ENCODE measurements at places on chromosomes 5 and 9.

GRCh38 chr5:175235251-175235960 lies 208.6 kb downstream of the DRD1 start:
- DNase-seq, result no peak

DNA sequence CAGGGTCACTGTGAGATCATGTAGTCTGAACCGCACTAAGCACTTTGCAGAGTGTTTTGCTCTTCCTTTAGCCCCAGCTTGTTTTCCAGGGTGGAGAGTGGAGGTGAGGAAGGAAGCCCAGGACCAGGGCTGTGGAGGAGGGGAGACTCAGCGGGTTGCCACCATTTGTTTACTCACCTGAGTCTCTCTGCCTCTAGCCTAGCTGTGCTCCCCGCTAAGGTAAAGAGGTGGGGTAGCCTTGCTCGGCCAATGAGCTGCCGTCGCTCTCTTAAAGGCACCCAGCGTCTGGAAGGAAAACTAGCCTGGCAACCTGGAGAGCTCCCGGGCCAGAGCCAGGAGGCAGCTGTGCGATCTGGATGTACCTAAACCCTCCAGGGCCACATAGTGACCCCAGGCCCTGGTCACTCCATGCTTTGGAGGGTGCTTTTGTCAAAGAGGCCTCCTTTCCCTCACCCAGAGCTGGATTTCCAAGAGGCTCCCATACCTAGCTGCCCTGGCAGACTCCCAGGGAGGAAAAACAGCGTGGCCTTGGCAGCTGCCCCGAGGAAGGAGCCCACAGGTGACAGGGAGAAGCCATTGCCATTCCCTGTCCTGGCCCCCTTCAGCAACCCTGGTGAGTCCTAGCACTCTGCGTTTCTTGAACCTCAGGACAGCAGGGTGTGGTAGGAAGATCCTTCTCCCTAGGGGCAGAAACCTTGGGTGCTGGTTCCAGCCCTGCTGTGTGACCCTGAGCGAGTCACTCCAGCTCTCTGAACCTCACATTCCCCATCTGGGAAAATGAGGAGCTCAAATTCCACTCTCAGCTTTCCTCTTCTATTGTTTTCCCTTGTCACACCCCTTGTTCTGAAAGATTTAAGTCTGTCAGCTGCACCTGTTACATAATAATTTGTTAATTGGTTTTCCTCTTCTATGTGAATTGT lies 42.4 kb upstream of the LARP1 start:
- no peak for DNase-seq

DNA sequence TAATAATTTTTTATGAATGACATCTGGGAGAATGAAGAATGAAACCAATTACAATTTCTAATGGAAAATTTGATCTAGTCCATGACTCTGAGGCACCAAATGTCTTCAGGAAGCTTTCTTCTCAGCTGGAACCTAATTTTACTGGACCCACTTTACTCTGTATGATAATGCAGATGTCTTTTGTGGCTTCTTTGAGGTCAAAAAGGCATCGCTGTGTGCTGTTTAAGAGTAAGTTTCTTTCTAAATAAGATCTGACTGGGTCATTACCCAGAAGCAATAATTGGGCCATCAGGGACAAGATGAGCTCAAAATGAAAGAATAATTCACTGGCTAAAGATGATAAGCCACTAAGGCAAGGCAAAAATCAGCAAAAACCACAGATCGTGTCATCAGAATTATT lies 633.4 kb downstream of the PSAT1 start:
- no peak for DNase-seq

DNA sequence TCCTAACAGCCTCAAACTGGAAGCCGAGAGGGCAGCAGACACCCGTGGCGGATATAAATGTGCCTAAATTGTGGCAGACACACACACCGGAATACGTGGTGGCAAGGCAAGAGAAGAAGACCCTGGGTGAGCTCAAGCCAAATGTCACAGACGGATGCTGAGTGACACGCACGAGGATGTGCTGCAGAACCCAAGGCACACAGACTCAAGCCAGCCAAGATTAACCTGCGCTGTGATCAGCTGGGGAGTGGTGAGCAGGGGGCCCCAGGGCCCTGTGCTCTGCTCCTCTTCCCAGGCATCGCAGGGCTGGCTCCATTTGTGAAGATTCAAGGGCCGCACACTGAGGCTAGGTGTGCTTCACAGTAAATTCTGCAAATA lies 16.4 kb downstream of the SEMA4D start:
- no peak for DNase-seq

DNA sequence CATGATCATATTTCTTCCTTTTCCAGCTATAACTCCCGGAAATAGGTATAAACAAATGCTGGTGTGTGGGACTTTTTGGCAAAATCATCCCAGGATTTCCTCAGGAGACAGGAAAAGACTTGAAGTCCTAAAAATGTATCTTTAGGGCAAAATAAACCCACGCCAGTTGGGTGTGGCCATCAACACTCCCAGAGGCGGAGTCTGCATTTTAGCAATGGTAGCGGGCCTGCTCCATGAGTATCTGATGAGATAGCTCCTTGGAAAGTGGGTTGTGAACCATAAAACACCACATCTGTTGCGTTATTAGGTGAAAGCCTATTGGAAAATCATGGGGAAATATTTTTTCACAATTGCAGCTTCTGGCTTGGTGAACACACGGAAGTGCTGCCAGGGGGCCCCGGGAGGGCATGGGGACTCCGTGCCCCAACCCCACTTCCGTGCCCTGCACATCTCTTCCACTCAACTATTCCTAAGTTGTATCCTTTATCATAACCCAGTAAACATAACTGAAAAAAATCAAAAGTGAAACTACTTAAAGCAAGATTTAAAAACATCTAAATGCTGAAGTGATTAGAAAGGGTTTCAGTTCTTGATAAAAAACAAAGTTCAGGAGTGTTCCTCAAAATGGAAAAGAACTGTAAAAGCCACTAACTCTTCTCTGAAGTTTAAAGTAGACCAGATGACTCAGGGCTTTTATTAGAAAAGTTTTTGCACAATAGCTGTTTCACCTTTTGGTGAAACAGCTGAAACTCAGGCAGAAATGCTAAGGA lies 111.2 kb downstream of the LRRC70 start:
- DNase-seq, result peak; percentile 3

DNA sequence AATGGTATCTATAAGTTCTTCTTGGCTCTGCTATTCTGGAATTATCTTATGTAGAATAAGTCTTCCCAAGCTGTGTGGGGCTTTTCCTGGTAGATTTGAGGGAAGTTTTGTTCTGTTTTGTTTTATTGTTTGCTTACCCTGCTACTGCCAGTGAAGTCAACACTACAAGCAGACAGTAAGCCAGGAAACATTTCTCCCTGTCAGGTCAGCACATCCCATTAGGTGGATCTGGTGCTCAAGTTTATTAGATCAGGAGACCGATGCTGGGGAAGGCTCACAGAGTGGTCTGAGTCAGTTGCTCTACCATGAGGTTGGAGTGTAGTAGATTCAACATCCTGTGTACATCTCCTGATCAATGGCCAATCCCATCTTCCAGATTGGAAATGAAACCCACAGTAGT lies 79.1 kb downstream of the ADRB2 start:
- DNase-seq, result no peak

GRCh38 chr9:27528886-27529315 lies 713 bp downstream of the MOB3B start:
- DNase-seq, result peak; percentile 54

DNA sequence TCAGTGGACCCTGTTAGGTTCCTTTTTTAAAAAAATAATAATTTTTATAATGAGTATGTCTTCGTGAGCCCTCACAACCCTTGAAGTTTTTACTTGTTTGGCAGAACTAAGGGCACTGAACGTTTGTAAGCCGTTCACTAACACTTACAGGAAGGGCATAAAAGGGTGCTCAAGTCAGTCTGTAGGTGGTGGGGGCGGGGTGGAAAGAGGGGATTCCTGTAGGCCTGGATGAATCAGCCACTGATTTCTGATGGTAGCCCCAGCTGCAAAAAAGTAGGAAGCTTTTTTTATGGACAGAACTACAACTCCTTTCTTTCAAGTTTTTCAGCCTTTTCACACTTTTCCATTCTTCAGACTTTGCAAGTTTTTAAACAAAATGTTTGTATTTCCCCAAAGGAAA lies 35.8 kb downstream of the PIK3R1 start:
- no peak for DNase-seq

GRCh38 chr5:151541571-151541970 lies 49.6 kb downstream of the FAT2 start:
- DNase-seq, result no peak

GRCh38 chr5:149817539-149818060 lies 87.5 kb downstream of the PPARGC1B start:
- no peak for DNase-seq

- DNase-seq, result no peak
Measured at GRCh38 chr5:157860898-157861890, 2.2 kb upstream of the CLINT1 start.

- DNase-seq, result no peak
Measured at GRCh38 chr9:129841071-129841470, 5.8 kb downstream of the USP20 start.

- no peak for DNase-seq
Measured at GRCh38 chr5:362189-362588, 40.7 kb downstream of the AHRR start.

DNA sequence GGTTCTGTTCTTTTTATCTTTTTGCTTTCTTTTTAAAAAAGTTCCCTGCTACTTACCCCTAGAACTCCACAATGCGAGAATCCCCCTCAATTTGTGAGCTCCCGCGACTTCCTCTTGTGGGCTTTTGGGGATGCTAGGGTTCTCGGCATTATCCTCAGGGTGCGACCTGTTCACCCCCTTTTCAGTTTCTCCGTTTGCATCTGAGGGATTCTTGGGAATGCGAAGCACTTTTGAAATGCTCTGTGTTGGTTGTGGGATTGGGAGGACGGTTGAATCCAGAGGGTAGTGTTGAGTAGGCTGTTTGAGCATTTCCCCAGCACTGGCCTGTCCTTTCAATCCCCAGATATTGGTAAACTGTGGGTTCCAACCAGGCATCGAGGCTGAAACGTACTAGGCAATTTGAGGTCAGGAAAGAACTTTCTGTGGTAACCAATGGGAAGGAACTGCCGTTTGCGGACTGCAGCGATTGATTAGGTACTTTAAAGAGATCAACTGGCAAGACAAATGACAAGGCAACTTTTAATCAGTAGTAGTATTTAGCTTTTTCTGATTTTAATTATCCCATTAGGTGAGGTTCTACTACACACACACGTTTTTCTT lies 415 bp downstream of the XRCC4 start:
- no peak for DNase-seq

GRCh38 chr5:150561571-150562275 lies 53.8 kb downstream of the NDST1 start:
- DNase-seq, result no peak

DNA sequence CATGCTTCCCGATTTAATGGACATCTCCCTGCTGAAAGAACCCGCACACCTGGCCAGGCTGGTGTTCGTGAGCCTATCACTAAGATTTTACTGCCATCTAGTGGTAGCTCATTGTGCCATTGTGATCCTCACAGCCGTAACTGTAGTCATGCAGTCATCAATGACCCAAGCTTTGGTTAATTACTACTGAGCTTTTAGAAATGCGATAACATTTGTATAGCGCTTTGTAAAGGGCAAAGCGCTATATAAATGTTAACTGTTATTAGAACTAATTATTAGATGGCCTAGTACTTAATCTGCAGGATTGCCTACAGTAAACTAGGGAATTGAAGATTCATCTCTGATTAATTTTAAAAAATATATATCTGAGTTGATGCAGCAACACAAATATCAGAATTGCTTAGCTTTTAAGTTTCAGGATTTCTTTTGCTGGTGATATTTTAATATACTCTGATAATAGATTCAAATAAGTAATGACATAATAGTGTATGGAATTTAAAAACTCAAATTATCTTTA lies 90.2 kb downstream of the HACD4 start:
- DNase-seq, result peak; percentile 73

- peak; percentile 10 for DNase-seq
Measured at GRCh38 chr5:121503111-121503840, 348.4 kb upstream of the FTMT start.

- no peak for DNase-seq
Measured at GRCh38 chr9:35666045-35666444, 1.1 kb upstream of the ARHGEF39 start.

DNA sequence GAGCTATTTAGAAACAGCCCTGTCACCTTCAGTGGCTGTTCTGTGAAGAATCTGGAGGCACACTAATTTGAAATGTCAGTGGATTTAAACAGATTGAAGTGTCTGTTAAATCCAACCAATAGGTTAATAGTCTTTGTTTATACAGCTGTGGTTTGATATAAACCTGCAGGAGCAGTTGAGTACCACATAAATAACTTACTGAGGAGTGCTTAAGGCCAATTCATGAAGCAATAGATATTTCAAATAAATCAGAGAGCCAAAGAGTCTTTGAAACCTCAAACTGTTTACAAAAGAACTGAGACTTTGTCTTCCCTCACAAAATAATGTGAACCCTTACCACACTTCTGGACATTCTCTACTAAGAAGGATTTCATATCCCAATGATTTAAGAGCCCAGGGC lies 111.9 kb downstream of the FEM1C start:
- DNase-seq, result no peak

DNA sequence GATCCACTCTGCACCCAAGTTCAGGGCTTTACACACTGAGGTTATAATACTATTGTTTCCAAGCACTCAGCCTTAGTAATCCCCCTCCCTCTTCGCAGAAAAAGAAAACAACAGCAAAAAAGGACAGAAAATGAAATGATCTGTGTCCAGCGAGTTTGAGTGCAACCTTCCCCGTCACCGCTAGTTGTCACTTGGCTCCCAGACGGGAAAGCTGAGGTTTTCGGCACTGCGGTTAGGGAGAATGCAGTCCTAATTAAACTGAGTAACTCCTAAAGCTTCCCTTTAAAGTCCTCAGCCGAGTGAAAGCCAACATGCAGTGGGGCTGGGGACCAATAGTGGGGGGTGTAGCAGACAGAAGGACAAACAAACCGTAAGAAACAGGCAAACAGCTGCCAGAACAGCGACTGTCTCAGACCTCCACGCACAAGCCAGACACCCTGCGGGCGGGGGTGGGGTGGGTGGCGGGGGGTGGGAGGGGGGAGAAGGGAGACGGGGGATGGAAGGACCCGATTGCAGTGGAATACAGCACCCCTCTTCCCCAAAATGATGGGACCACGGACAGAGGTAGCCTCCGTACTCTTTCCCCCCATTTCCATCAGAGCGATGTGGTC lies 680 bp downstream of the GLRA1 start:
- no peak for DNase-seq

GRCh38 chr5:163330723-163331668 lies 106.4 kb upstream of the CCNG1 start:
- no peak for DNase-seq

GRCh38 chr5:68444833-68445232 lies 229.3 kb downstream of the PIK3R1 start:
- DNase-seq, result no peak

DNA sequence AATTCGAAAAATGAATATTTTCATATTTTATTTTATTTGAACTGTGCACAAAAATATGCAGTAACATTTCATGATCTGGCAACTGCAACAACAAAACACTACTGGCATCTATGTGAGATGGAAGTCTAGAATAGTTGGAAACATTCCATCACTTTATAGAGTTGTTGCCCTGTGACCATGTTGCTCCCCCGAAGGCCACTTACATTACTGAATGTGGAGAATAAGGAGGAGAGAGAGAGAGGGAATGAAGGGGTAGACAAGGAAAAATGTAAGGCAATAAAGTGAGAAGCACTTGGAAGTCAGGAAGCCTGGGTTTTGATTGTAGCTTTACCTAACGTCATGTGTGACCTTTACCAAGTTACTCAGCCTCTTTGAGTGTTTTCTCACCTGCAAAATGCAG lies 437.2 kb upstream of the EDIL3 start:
- no peak for DNase-seq
